T-helper 2 cell treated with Interferon-gamma antibody and Interleukin-4, amounts not matched to agents 5 μg/mL and 100 μg/mL, for 36 hours (primary cell): ENCODE measurements at places on chromosomes 7 and 10.
A peak's percentile ranks its signal among the peaks of the same experiment; 100 is the strongest.

DNA sequence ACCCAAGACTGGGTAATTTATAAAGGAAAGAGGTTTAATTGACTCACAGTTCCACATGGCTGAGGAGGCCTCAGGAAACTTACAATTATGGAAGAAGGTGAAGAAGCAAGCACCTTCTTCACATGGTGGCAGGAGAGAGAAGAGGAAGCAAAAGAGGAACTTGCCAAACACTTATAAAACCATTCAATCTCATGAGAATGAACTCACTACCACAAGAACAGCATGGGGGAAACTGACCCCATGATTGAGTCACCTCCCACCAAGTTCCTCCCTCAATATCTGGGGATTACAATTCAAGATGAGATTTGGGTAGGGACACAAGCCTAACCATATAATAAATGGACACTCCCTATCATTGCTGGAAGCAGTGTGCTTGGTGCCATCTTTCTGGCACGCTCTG lies 506.3 kb downstream of the CALN1 start:
- no peak for DNase-seq

DNA sequence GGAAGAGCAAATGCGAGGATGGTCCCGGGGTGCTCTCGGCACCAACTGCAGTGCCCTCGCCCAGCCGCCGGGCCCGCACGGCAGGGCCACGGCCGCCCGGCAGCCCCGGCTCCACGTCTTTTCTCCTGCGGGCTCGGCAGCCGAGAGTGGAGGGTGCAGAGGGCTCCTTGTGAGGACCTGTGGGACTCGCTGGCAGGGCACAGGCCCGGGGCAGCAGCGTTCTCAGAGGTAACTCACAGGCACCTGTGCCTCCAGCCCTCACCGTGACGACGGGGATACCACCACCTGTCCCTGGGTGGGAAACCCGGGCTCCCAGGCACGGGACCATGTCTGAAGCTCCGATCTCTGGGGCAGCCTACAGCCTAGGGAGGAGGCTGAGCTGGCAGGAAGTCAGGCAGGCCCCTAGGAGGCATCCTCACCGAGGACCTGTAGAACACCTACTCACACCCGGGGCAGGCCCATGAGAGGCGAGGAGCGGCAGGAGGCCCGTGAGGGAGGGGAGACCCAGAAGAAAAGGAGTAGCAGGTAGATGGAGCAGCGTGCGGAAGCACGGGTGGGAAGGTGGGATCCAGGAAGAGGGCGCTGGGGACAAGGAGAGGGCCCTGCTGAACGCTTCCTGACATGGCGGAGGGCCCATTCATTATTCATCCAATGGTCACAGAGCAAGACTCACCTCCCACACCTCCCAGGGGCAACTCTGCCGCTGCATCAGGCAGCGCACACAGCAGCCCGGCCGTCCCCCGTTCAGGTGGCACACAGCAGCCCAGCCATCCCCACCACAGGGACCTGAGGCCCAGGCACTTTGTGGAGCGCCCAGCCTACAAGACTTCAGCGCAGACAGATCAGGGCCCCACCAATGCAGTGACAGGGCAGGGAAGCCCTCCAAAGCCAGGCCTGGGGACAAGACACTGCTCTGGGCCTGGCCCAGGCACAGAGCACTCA lies 244.9 kb downstream of the MAD1L1 start:
- DNase-seq, result no peak

GRCh38 chr10:115052226-115052625 lies 40.9 kb upstream of the ATRNL1 start:
- no peak for DNase-seq

- no peak for DNase-seq
These were observed 149.2 kb downstream of the REEP3 start for GRCh38 chr10:63670291-63670898.

DNA sequence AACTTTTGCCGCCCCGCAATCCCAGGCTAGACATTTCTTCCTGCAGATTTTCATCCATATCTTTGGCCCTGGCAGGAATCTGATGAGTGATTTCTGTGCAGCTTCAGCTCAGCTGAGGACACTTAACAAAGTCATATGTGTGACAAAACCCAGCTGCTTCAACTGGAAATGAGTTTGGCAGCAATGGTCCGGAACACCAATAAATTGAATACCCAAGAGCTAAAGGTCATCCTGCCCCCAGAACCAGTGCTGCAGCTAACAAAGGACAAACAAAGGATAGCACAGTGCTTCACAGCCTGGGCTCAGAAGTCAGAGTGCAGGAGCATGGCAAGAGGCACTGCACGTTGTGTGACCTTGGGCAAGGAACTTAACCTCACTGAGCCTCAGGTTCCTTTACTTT lies 40.0 kb upstream of the TRIL start:
- no peak for DNase-seq

- DNase-seq, result no peak
These were observed 128.7 kb upstream of the CXCL12 start for GRCh38 chr10:44513591-44513990.

DNA sequence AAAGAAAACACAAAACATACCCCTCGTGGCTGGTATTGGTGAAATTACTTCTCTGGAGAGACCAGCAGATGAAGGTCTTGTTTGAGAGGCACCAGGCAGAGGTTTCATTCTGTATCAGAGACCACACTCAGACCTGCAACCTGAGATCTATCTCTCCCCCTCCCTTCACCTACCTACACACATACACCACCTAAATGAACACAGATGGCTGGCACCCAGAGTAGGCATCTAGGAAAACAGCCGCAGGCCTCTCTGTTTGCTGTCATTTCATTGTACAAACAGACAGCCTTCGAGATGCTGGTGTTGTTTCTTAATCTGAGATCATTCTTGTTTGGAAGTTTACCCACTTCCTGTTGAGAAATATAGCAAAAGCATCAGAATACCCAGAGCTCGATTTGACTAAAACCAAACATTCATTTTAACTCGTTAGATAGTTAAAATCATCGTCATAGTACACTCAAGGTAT lies 173.9 kb upstream of the SLC25A13 start:
- peak; percentile 59 for DNase-seq

- DNase-seq, result no peak
These were observed 30.2 kb downstream of the CALD1 start for GRCh38 chr7:134809616-134810015.

- no peak for DNase-seq
These were observed 5.8 kb upstream of the IFRD1 start for GRCh38 chr7:112444505-112444904.

DNA sequence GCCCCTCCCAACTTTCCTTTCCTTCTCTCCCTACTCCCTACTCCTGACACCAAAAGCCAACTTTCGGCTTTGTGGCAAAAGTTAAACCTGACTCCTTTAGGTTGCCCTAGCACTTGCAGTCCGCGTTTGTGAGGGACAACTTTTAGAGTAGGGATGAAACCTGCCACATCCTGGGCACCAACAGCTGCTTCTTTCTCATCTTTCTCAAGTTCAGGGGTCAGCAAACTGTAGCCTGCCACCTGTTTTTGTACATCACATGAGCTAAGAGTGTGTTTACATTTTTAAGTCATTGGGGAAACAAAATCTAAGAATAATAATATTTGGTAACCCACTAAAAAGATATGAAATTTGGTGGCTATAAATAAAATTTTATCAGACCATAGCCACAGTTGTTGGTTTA lies 660.6 kb downstream of the KCNMA1 start:
- DNase-seq, result no peak

- DNase-seq, result no peak
These were observed 193.7 kb downstream of the PTPN20 start for GRCh38 chr10:47104786-47105385.

GRCh38 chr7:39950473-39951225 lies 593 bp downstream of the CDK13 start:
- peak; percentile 64 for DNase-seq

- no peak for DNase-seq
These were observed 641.2 kb upstream of the VSTM2A start for GRCh38 chr7:53900856-53901528.
